ENCODE measurements at places on chromosomes 1 and 21.

GRCh38 chr1:232472485-232473041 lies 157.4 kb downstream of the SIPA1L2 start:
- no peak for ATAC-seq

- ATAC-seq = peak; percentile 54
These were observed 11.0 kb upstream of the TNFRSF8 start for GRCh38 chr1:12052008-12052573.

GRCh38 chr1:59598120-59598440 lies 216.7 kb upstream of the HOOK1 start:
- no peak for ATAC-seq

DNA sequence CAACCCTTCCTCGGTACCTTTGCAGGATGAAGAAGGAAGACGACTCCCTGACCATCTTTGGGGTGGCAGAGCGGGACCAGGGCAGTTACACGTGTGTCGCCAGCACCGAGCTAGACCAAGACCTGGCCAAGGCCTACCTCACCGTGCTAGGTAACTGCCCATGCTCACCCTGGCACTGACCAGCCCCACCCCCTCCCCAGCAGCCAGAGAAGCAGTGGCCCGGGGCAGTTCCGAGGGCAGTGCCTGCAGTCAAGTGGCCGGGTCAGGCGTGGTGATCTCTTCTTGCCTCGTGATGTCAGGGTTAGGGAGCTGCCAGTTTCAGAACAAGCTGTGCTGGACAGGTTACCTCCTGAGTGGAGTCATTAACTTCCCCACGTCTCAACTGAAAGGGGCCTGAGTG lies 66.4 kb upstream of the CNTN2 start:
- no peak for ATAC-seq

- ATAC-seq = no peak
These were observed 29.9 kb upstream of the DDAH1 start for GRCh38 chr1:85494904-85495266.

DNA sequence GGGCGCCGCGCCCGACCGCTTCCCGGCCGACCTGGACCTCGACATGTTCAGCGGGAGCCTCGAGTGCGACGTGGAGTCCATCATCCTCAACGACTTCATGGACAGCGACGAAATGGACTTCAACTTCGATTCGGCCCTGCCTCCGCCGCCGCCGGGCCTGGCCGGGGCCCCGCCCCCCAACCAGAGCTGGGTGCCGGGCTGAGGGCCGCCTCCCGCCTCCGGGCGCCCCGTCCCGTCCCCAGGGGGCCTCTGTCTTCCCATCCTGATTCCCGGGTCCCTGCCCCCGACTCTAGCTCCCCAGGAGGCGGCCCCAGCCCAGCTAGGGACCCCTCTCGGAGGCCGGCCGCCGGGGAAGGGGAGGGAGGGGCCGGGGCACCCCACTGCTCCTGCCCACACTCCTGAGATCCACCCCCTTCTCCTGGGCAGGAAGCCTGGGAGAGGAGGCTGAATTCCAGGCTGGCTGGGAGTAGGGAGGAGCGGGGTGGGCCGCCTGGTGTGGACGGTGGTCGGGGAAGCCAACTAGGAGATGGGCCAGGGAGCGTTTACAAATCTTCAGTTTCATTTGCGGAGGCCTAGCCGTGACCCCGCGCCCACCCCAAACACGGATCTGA lies 21.4 kb downstream of the FOXO6 start:
- ATAC-seq = no peak

- ATAC-seq = no peak
These were observed 29.3 kb upstream of the DNAH14 start for GRCh38 chr1:224900062-224900630.

DNA sequence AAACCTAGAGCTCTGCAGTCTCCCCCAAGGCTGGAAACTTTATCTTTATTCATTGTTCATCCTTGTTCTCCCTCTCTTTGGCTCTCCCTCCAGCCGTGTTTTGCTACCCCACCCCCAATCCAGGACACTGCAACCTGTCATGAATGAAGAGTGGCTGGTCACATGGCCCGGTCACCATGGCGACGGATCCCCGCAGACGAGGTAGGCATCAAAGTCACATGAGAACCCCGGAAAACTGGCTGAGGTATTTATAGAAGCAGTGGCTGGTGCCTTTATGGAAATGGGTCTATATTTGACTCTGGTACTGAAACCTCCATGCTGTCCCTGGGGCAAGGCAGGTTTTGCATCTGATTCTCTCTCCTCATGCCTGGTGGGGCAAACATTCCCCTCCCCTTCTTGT lies 13.4 kb upstream of the SLC6A17 start:
- no peak for ATAC-seq

Measured in activated CD4-positive, CD25-positive, alpha-beta regulatory T cell treated with anti-CD3 and anti-CD28 coated beads, Interleukin-2, amount 50 U/mL, for 24 hours (primary cell).